Inflammatory macrophage treated with lipopolysaccharide for 4 hours (primary cell): ENCODE measurements at places on chromosomes 2 and 18.
A peak's percentile ranks its signal among the peaks of the same experiment; 100 is the strongest.

DNA sequence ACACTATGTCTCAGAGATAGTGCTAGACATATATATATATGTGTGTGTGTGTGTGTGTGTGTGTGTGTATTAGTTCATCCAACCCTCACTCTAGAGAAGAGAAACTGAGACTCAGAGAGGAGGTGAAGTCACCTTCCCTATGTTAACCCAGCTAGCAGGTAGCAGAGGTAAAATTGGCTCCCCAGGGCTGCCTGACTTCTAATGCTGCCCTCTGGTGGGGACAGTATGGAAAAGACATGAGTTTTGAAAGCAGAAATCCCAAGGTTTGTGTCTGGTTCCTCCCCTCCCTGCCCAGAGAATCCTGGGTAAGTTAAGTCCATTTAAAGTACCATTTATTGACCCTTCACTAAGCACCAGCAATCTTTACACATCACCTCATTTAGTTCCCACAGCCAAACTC lies 137.7 kb downstream of the THNSL2 start:
- peak; percentile 35 for DNase-seq

- no peak for DNase-seq
These were observed 5.4 kb upstream of the COX7A2L start for GRCh38 chr2:42366411-42366810.

DNA sequence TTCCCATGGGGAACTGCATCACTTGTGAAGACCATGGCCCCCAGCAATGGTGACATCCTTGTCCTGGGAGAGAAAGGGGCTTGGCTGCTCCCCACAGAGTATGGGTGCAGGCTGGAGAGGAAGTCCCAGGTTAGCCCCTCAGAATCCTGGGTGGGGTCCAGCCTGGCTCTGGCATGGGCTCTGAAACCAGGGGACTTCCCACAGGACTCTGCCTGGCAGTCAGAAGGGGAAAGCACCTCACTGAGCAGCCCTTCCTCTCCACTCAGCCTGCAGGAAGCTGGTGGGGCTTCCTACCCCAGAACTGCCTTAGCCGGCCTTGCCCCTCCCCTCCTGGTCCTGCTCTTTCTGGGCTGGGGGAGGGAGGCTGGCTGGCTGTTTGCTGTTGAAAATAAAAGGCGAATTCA lies 3.7 kb downstream of the NEURL3 start:
- peak; percentile 59 for DNase-seq

GRCh38 chr18:33653231-33653630 lies 75.2 kb downstream of the ASXL3 start:
- no peak for DNase-seq

DNA sequence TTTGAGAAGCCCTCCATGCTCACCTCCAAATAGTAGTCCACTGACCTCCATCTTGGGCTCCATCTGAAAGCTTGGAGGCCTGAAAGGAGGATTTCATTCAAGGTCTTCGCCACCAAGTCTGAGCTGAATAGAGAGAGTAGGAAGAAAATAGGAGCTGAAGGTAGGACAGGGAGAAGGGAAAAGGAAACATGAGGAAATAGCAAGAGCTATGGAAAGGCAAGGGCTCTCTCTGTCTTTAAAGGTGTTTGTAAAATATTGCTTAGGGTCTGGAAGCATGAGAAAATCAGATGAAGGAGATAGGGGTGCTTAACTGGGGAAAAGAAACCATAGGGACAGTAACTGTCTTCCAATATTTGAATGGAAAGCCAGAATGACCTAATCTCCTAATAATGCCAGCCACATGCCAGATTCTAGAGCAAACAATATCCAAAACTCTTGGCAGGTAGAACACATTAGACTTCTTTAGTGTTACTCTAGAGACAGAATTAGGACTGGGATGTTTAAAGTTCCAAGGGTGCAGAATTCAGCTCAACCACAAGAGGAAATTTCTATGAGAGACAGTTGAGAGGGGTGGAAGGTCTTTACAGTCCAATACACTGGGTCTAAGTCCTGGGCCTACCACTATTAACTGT lies 67.4 kb downstream of the NAB1 start:
- DNase-seq = no peak

- DNase-seq = no peak
These were observed 647.7 kb upstream of the FSHR start for GRCh38 chr2:49801898-49802450.

DNA sequence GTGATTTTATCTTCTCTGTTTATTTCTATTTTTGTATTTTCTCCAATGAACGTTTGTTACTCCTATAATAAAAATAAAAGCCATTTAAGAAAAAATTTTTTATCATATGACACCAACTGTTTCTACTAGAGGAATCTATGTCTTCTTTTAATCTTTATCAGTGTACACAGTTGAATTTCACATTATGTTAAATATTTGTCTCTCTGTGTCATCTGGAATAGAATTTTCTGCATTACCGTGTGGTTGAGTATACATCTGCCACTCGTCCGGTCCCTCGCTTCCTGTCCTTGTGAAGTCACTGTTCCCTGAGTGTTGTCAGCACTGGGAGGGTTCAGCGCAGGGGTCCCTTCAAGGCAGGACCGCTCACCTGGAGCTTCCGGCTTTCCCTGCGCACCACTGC lies 99.2 kb downstream of the LDLRAD4 start:
- no peak for DNase-seq

GRCh38 chr2:186575856-186576255 lies 14.0 kb upstream of the ITGAV start:
- no peak for DNase-seq

GRCh38 chr18:47036298-47036874 lies 965 bp upstream of the ELOA2 start:
- peak; percentile 1 for DNase-seq

DNA sequence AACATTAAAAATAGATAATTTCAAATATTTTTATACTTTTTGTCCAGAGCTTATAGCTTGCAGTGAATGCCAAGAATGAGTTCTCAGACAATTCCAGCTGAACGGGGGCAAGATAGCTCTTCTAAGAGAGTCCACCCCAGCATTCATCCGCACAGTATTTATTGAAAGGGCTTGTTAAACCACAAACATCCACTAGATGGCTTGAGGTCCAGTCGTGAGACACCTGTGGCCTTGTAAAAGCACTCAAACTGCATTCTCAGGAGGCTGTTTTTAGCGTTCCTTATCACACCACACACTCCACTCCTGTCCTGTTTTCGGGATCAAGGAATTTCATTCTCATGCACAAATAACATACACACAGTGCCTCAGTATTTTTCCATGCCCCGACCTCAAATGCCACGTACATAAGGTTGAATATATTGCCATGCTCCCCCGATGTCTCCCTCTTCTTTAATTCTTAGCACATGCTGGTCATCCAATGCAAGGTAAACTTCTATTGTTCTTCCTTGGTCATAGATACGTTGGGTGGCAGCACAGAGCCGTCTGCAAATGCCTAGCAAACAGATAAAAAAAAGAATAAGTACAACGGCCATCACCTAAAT lies 47.4 kb downstream of the DNAJC10 start:
- DNase-seq = no peak

DNA sequence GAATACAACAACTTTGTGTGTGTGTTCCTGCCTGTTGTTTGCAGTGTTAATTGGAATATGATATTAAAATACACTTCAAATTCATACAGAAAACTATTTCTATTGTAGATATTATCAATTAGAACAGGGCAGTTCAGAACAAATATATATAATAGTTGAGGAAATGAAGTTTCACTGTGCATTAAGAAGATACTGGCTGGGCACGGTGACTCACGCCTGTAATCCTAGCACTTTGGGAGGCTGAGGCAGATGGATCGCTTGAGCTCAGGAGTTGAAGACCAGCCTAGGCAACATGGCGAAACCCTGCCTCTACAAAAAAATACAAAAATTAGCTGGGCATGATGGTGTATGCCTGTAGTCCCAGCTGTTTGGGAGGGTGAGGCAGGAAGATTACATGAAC lies 79.3 kb downstream of the ASAP2 start:
- DNase-seq = no peak

GRCh38 chr2:39688181-39688580 lies 22.5 kb downstream of the TMEM178A start:
- no peak for DNase-seq

DNA sequence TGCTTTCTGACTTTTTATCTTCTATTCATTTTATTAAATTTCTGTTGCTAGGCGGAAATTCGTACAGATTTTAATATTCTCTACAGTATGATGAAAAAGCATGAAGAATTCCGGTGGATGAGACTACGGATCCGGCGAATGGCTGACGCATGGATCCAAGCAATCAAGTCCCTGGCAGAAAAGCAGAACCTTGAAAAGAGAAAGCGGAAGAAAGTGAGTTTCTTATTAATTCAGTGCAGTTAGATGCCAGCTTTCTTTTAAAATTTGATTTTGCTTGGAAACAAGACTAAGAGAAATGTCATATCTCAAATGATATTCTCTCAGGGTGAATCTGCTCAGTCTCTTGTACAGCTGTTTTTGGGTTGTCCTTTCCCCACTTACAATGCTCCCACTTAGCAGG lies 84.3 kb downstream of the MGAT5 start:
- DNase-seq = peak; percentile 65

DNA sequence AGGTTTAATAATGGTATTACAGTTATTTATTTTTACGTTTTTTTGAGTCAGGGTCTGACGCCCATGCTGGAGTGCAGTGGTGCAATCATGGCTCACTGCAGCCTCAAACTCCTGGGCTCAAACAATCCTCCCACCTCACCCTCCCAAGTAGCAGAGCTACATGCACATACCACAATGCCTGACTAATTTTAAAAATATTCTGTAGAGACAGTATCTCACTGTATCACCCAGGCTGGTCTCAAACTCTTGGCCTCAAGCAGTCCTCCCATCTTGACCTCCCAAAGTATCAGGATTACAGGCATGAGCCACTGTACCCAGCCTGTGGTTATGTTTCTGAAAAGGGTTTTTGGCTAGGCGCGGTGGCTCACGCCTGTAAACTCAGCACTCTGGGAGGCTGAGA lies 120.8 kb downstream of the ESCO1 start:
- no peak for DNase-seq

DNA sequence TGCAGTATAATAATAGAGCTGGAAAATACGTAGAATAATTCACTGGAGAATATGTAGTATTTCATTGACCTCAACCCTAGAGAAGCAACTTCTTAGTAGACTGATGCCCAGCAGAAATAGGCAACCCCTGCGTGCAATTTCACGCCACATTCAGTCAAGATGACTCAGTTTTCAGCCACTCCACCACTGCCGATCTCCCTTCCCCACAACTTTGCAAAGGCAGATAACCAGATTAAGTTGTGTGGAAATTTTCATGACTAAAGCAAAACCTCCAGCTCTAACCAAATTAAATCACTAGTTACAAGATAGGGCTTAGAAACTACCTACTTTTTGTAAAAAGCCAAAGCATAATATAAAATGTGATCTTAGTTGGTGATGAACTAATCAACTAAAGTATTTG lies 63.3 kb upstream of the STK17B start:
- peak; percentile 31 for DNase-seq

GRCh38 chr2:41902897-41903296 lies 144.9 kb upstream of the PKDCC start:
- no peak for DNase-seq

DNA sequence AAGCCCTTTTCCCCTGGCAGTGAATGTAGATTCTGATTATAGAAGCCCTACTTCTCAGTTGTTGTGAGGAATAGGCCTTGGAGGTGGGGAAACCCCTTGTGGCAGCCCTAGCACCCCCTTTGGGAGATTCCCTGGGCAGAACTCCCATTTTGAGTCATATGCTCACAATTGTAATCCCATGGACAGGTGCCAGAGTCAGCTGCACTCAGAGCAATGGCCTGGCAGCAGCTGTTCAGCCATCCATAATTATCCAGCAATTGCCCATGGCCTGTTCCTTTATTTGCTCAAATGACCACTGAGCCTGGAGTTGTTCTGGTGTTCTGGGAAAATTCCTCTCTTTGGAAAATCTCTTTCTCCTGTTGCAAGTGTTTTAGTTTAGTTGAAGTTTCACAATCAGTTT lies 71.7 kb downstream of the PTRHD1 start:
- DNase-seq = peak; percentile 20

- DNase-seq = peak; percentile 95
These were observed 9.2 kb upstream of the KYNU start for GRCh38 chr2:142868229-142868762.

GRCh38 chr2:127768775-127769479 lies 42.0 kb downstream of the WDR33 start:
- no peak for DNase-seq

- DNase-seq = no peak
These were observed 17.6 kb downstream of the AFF3 start for GRCh38 chr2:100124761-100125160.

DNA sequence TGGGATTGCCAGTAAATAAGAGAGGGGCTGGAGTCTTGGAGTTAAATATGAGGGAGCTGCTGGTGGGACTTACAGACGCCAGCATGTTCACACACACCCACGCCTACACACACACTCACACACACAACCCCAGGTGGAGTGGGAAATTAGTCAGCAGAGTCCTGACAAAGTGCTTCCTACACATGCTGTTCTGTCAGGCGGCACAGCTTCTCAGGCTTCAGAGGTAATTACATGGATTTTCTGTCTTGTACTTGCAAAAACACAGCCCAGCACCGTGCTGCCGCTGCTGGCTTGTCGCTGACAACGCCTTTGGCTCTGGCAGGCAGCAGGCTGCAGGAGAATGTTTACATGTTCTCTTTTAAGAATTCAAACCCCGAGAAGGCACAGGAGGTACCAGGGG lies 1186.3 kb upstream of the CELF4 start:
- DNase-seq = no peak

- peak; percentile 33 for DNase-seq
These were observed 94.3 kb upstream of the ZNF516 start for GRCh38 chr18:76589316-76589715.

GRCh38 chr2:232230560-232230959 lies 148.0 kb upstream of the ALPP start:
- DNase-seq = no peak

DNA sequence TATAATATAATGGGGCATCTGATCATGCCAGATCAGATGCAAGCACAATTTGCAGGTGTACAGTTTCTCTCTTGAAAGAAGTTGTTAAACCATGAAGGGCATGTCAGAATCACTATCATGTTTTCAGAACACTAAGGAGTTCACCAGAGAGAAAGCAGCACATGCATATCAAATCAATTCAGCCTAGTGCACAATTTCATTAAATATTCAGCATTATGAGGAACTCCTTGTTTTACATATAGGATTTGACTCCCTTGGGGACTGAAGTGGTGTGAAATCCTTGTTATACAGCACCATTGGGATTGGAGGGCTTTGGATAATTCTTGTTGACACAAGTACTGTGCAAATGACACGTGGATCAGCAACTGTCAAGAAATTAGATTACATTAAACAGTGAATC lies 562.1 kb upstream of the KLHL29 start:
- DNase-seq = no peak

- DNase-seq = no peak
These were observed 131.5 kb downstream of the FAM161A start for GRCh38 chr2:61722318-61722717.

GRCh38 chr2:239157269-239157668 lies 243.6 kb downstream of the HDAC4 start:
- no peak for DNase-seq

DNA sequence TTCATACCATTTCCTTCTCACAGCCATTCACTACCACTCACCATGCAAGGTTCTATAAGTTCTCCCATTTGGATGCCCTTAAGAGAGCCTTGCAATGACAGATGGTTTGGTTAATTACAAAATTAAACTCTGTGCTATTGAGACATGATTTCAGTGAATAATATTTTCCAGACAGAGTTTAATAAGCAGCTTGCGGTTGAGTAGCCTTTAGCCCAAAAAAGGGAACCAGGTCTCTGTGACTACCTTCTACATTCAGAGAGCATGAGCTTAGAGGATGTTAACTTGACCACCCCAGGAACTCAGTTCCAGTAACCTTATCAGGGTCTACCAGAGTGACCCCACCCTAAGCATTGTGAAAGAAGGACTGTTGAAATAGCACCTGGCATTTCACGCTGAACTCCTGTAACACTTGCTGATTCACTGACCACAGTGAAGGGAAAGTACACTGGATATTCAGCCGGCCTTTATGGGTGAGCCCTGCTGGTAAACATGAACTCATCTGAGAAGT lies 1173.1 kb upstream of the ZEB2 start:
- peak; percentile 94 for DNase-seq
